ENCODE measurements at places on chromosomes 4 and X. TPM values are rescaled to one million over a fixed set of nuclear protein-coding genes. Genes with fewer than 3 reads are reported as not detected.
A peak's percentile ranks its signal among the peaks of the same experiment; 100 is the strongest.

DNA sequence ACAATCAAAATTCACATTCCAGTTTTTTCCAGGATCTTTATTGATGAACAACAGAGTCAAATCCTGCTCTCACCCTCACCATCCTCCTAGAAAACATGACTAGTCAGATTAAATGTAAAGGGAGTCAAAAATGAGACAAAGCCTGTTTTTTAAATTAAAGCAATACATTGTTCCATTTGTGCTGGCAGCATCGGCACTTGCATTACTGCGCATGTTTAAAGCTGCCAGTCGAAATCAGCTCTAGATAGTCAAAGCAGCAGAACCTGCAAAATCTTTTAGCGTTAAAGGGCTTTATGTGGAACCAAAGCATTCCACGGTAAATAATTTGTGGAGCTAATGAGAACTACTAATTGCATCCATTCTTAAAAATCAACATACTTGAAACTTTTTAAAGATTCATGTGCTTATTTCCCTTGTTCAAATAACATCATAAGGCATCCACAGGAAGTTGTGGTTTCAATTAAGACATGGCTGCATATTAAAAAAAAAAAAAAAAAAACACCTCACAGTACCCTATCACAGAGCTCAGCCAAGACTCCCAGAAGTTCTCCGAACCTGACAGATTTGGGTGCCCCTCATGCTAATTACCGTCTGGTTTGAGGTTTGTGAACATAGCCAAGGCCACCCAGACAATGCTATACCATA, 82.2 kb downstream of the SH3KBP1 start:
- no peak for DNase-seq

DNA sequence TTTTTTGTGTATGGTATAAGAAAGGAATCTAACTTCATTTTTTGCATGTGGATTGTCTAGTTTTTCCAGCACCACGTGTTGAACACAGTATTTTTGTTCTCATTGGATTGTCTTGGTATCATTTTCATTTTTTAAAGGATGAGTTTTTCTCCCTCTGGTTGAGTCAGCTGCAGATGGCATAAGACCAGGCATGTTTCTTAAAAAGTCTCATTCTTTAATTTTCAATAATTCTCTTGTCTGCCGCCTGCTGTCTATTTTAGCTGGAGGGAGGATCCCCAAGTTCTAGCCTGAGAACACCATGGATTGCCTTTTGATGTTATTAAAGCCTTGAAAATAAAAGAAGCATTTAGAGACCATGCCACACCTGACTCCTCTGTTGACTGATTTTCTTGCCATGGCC, 263.8 kb downstream of the ARHGAP24 start:
- no peak for DNase-seq

- DNase-seq, result peak; percentile 24
These were observed 648 bp downstream of the GRK4 start for GRCh38 chr4:2963966-2964471.

DNA sequence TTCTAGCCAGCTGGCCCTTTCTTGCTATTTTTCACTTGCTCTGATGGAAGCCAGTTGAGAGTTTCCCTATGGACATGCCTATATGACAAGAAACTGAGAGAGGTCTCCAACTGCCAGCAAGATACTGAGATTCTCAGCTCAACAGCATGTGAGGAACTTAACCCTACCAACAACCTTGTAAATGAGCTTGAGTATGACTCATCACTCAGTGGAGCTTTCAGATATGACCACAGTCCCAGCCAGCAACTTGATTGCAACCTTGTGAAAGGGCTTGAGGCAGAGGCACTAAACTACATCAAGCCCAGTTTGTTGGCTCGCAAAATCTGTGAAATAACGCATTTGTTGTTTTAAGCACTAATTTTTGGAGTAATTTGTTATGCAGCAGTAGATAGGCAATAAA, 175.8 kb downstream of the COMMD8 start:
- DNase-seq, result no peak

- no peak for DNase-seq
These were observed 65.3 kb upstream of the WDR1 start for GRCh38 chr4:10181745-10182445.

DNA sequence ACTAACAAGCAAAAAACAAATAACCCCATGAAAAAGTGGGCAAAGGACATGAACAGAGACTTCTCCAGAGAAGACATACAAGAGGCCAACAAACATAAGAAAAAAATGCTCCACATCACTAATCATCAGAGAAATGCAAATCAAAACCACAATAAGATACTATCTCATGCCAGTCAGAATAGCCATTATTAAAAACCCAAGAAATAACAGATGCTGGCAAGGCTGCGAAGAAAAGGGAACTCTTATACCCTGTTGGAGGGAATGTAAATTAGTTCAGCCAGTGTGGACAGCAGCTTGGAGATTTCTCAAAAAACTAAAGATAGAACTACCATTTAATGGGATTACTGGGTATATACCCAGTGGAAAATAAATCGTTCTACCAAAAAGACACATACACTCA, 79.6 kb downstream of the MAPK10 start:
- no peak for DNase-seq

DNA sequence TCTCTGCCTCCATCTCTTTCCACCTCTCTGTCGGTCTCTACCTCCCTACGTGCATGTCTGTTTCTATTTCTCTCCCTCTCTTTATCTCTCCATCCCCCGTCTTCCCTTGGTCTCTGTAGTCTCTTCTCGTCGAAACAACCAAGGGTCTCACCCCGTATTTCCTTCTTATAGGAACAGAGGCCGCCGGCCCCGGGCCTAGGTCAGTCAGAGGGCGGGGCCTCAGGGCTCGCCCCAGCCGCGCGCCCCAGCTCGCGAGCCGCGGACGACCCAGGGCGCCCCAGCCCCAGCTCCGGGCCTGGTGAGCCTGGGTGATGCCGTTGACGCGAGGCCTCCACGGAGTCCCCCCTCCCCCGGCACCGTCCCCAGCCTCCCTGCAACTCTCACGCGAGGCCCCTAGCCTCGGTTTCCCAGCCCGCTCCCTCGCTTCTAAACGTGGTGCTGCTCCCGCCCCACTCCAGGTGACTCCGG, 6.6 kb downstream of the TIMM17B start:
- DNase-seq, result no peak

CXCL8 gene
- 0.78 TPM for polyA plus RNA-seq

GNRHR gene
- polyA plus RNA-seq, result 0.55 TPM

TREX2 gene
- polyA plus RNA-seq, result 0.30 TPM

ARR3 gene
- polyA plus RNA-seq, result 0.43 TPM

Data from large intestine (tissue), 12 donors.